NCI-H187 (cell line): ENCODE measurements at places on chromosomes 2 and 18.

DNA sequence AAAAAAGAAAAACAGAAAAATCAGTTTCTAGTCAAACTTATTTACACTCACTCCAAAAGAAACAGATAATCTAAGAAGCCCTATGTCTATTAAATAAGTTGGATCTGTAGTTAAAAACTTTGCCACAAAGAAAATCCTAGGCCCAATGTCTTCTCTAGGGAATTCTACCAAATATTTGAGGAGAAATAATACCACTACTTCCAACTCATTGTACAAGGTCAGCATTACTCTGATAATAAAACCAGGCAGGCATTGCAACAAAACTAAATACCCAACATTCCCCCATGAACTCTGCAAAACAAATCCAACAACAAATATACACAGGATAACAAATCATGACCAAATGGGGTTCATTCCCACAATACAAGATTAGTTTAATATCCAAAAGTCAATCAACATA, 73.8 kb upstream of the ST8SIA5 start:
- DNase-seq, result no peak

DNA sequence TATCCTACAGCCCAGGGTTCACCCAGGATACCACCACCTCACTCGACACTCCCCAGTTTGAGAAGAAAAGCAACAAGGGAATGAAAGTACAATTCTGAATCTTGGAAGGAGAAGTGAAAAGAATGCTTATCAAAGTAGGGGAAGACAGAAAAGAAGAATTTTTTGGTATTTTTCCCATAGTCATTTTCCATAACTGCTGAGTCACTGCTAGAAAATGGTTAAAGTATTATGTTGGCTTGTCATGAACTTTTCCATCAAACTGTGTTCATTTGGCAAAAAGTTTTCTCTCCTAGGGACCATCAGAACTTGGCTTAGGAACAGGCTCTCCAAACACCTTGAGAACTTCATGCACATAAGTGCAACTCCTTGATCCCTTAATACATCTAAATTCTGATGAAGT, 192.0 kb downstream of the BCL11A start:
- DNase-seq, result no peak

GRCh38 chr18:54852780-54853675, 24.8 kb downstream of the RAB27B start:
- no peak for DNase-seq

- peak; percentile 23 for DNase-seq
Observed at GRCh38 chr2:16055848-16056580, 115.7 kb downstream of the MYCN start.

DNA sequence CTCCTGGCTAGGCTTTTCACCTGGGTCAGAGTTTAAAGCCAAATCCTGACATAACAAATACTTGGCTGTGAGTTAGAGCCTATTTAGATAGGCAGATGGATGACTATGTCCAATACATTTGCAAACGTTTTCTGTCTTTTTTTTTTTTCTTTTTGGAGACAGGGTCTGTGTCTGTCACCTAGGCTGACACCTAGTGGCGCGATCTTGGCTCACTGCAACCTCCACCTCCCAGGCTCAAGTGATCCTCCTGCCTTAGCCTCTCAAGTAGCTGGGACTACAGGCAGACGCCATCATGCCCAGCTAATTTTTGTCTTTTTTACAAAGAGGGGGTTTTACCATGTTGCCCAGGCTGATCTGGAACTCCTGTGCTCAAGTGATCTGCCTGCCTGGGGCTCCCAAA, 124.8 kb downstream of the DYM start:
- DNase-seq, result no peak

- DNase-seq, result no peak
Observed at GRCh38 chr18:49026501-49027373, 76.0 kb upstream of the SMAD7 start.

- peak; percentile 4 for DNase-seq
Observed at GRCh38 chr2:168961450-168962229, 60.5 kb downstream of the G6PC2 start.

GRCh38 chr2:204049635-204050034, 113.1 kb downstream of the ICOS start:
- no peak for DNase-seq

DNA sequence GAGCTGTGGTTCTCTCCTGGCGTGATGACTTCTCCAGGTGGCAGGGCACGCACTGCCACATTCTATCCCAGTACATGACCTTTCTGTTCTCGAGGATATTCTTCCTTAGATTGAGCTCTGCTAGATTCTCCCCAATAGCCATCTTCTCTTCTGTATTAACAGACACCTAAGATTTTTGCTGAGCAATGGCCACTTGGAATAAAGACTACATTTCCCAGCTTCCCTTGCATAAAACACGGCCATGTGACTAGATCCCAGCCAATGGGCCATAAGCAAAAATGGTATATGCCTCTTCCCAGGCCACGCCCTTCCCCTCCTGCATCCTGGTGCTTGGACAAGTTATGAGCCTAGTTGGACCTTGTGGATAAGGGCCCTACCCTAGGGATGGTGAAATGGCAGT, 82.1 kb downstream of the EIF2AK3 start:
- DNase-seq, result no peak

GRCh38 chr2:148517822-148518221, 126.7 kb upstream of the EPC2 start:
- no peak for DNase-seq
